ENCODE measurements at places on chromosomes 6 and 20.

DNA sequence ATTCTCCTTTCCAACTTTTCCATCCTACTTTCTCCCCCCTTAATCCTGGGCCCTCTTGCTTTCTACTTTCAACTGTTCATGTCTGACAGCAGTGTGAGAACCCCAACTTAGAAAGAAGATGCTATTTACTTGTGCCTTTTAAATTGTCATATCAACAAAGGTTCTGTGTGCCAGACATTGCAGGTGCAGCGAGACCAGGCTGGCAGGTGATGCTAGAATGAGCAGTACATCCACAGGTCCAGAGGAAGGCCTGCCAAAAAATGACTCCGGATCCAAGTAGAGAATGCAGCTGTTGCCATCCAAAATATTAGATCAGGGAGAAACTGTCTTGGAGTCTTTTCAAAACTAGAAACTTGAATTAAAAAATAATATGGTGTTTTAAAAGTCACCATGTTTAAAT lies 510.5 kb downstream of the LMBRD1 start:
- DNase-seq: no peak

DNA sequence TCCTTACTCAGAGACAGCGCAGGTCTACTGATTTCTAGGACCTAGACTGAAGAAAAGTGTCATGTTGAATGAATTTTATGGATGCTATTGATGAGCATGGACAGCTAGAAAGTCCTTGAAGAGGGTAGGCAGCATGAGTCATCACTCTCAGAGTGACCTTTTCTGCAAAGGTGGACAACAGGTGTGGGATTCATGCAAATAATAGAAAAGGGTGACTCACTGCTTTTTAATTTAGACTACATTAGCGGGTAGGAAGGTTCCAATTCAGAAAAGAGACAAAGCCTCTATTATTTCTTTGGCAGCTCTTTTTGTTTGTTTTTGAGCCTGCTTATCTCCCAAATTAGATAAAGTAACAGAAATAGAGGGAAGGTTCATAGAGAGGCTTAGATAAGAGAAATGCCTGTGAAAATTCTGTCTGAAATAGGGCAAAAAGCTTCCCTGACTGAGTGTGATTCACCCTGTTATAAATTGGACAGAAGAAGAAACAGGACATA lies 191.4 kb downstream of the TENT5A start:
- DNase-seq: no peak

- DNase-seq: no peak
Measured at GRCh38 chr6:51257938-51258337, 439.3 kb downstream of the TFAP2B start.

GRCh38 chr6:156852147-156852857 lies 75.1 kb downstream of the ARID1B start:
- no peak for DNase-seq

DNA sequence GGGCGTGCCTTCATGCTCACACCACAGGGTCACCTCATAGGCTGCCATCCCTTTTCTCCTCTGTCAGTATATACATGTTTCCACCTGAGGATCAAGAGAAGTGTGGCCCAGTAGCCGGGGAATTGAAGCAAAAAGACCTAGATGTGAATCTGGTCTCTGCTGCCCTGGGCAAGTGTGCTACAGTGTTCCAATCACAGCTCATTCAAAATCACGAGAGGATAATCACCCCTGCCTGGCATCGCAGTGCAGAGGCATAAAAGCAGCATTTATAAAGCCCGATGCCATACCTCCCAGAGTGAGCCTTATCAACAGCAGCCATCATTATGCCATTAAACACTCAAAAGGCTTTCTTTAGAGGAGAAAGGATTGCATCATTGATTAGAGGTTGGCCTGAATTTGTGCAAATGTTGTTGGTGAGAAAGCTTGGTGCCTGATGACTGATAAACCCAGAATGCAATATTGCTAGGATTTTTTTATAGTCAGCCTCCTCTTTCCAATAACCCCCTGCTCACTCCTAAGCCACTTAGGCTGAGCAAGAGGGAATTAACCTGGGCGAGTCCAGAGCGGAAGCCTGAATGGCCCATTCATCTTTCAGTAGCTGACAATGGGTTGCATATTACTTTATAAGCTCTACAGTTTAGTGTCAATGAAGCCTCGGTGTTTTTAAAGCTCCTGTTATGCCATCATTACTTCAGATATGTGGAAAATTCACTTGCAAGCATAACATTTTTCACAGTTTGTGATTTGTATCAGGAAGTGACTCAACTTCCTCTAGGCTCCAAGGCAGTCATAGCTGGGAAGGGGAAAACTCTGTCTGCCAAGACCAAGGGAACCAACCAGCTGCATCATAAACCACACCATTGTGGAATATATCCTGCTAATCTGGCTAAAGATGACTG lies 92.5 kb upstream of the NXT1 start:
- no peak for DNase-seq

- no peak for DNase-seq
Measured at GRCh38 chr6:98358173-98358572, 476.2 kb upstream of the POU3F2 start.

GRCh38 chr6:41796474-41796873 lies 9.0 kb downstream of the TOMM6 start:
- DNase-seq: no peak

DNA sequence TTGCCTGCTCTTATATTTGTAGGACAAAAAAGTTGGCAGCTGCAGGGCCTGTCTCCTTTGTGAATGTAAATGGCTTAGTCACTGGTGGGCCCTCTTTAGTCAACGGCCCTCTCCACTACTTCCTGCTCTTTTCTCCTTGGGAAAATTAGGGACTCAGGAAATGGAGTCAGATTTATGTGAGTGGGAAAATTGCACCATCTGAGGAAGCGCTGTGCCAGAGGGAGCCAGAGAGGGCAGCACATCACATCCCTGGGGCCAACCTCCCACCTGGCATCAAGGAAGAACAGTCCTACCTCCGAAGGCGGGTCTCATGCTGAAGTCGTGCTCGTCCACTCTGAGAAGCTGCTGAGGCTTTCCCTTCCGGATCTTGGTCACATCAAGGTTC lies 15.6 kb downstream of the GABRR2 start:
- no peak for DNase-seq

DNA sequence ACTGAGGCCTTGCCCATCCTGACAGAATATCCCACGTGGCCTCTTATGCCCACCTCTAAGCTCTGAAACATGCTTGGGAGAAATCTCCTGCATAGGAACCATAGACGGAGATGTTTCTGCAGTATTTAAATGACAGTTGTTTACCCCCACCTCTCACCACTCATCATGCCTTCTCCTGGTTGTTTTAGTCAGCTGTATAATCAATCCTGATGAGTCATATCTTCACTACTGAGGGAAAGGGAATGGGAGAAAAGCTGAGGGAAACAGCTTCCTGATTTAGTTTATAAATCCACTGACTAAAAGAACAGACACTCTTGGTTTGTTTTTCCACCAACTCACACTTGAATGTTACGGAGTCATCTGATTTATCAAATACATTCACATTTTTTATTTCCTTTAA lies 113.2 kb upstream of the TENT5A start:
- DNase-seq: no peak

GRCh38 chr6:10425975-10426780 lies 11.3 kb upstream of the TFAP2A start:
- no peak for DNase-seq

- no peak for DNase-seq
Measured at GRCh38 chr20:33237989-33238388, 2.2 kb downstream of the BPIFA1 start.

- no peak for DNase-seq
Measured at GRCh38 chr6:38517005-38517404, 122.7 kb downstream of the BTBD9 start.

- no peak for DNase-seq
Measured at GRCh38 chr6:16857969-16858592, 96.8 kb upstream of the ATXN1 start.

DNA sequence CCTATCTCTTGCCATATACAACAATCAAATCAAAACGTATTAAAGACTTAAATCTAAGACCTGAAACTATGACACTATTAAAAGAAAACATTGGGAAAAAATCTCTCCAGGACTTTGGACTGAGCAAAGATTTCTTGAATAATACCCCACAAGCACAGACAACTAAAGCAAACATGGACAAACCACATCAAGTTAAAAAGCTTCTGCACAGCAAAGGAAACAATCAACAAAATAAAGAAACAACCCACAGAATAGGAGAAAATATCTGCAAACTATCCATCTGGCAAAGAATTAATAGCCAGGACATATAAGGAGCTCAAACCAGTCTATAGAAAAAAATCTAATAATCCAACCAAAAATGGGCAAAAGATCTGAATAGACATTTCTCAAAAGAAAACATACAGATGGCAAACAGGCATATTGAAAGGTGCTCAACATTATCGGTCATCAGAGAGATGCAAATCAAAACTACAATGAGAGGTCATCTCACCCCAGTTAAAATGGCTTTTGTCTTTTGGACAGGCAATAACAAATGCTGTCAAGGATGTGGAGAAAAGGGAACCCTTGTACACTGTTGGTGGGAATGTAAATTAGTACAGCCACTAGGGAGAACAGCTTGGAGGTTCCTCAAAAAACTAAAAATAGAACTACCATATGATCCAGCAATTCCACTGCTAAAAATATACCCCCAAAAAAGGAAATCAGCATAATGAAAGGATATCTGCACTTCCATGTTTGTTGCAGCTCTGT lies 76.2 kb downstream of the SNX5 start:
- no peak for DNase-seq

- DNase-seq: no peak
Measured at GRCh38 chr6:35248965-35249364, 10.6 kb upstream of the ZNF76 start.

DNA sequence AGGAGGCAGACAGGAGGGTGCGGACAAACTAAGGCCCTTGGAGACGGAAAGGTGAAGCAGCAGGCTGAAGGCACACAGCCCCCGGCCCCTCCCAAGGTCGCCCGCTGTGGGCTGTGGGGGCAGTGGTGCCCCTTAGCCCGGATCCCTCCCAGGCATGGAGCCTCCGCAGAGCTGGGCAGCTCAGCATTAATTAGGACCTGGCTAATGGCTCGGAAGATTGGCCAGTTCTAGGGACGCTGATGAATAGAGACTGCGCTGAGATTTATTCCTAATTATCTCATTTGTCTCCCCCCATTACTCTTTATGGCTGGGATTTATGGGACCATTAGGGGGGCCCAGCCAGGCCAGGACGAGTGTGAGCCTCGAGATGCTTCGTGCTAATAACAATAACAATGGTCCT lies 20.4 kb downstream of the MDFI start:
- no peak for DNase-seq

GRCh38 chr6:167092672-167093339 lies 30.1 kb upstream of the CCR6 start:
- no peak for DNase-seq

- DNase-seq: no peak
Measured at GRCh38 chr20:34164381-34164984, 52.4 kb upstream of the EIF2S2 start.

GRCh38 chr6:145070791-145071190 lies 664.5 kb downstream of the EPM2A start:
- DNase-seq: no peak

DNA sequence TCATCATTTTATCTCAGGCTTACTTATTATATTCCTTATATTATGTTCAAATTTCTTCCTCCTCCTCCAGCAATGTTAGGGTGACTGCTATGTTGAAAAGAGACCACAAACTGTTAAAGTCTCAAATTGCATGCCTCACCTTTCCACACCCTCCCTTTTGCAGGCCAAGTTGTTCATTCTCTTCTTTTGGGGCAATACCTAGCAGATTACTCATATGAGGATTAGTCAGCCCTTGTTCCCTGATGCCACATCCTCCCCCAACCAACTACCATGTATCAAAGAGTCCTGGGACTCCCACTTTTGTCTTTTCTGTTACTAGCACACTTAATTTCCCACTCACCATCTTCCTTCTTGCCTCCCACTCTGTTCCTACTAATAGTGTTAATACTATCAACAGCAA lies 434.7 kb downstream of the BCKDHB start:
- DNase-seq: no peak

DNA sequence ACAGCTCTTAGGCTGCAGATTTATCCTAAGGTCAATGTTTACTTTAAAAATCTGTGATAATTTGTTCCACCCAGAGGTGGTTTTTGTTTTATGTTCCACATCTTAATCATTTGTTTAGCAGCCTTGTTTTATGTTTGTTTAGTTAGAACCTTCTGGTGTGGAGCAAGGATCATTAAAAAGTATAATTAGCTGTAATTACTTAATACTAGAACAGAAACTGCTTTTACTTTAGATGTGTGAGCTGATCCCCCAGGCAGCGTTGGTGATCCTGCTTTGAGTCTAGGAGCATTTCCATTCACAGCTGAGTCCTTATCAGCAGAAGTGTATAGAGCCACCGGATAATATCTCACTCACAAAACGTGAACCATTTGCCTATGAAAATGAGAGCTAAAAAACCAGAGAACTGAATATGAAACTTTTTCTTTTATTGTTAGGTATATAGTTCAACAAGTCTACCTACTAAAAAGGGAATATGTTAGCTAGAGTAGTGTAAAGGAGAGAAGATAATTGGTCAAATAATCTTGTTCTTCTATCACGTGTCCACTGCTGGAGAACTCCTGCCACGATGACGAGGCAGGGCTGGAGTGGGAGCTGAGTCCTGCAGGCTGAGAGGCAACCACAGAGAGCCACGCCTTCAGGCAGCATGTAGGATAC lies 78.5 kb downstream of the TRMT11 start:
- DNase-seq: no peak

DNA sequence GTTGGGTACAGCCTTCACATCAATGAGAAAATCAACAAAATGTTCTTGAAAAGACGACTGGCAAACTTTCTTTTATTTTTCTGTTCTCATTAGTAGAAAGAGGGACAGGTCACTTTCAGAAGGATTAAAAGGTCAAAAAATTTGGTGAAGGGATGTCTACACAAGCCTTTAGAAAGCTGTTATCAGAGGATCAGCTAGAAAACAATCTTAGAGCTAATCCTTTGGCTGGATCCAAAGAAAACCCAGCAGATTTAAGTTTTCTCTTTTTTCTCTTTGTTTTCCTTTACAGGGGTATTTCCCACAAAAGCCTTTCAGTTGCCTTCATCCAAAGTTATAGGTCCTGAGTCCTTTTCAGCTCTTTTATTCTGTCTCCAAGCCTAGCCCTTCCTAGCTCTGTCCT lies 57.3 kb upstream of the EDN1 start:
- no peak for DNase-seq

DNA sequence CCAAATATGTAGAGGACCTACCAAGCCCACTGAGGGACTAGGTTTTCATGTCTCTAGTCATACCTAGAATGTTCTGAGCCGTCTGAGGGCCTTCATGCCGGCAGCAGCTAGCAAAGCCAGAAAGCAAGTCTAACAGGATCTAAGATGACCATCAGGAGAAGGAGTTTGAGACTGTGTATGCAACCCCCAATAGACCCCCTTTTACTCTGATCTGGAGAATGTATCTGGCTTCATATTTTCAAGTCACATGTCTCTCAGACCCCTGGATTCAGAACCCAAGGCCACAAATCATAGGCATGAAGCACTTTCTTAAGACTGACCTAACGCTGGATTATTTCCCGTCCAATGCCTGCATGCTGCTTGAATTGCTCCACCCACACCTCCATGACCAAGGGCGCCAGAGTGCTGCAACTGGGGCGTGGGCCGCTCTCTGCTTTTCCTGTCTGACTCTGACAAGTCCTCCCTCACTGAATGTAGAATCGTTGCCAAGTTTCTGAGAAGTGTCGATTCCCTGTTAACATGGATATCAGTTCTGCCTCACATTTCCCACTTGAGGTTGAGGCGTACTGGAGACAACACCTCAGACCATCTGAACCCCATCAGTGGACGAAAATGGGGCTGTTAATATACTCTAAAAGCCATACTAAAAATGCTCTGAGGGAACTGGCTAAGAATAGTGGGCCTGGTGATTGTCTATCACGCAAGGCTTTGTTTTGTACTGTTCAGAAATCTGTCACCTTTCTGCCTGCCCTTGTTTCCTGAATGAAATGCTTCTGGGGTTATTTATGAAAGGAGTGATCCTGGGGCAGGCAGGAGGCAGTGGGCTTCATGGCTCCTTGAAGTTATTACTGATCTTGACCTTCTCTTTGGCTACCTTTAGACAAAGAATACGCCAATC lies 23.9 kb upstream of the ASXL1 start:
- DNase-seq: peak; percentile 7

Data from activated CD8-positive, alpha-beta memory T cell treated with anti-CD3 and anti-CD28 coated beads for 1 hour (primary cell).